Stimulated activated CD8-positive, alpha-beta memory T cell treated with anti-CD3 and anti-CD28 coated beads, Interleukin-4, amount 100 ng/mL, for 1 hour (primary cell): ENCODE measurements at places on chromosomes 4 and X.

GRCh38 chr4:26000274-26000950 lies 86.4 kb downstream of the SMIM20 start:
- no peak for DNase-seq

GRCh38 chrX:96170626-96171025 lies 514.0 kb upstream of the DIAPH2 start:
- DNase-seq: no peak

DNA sequence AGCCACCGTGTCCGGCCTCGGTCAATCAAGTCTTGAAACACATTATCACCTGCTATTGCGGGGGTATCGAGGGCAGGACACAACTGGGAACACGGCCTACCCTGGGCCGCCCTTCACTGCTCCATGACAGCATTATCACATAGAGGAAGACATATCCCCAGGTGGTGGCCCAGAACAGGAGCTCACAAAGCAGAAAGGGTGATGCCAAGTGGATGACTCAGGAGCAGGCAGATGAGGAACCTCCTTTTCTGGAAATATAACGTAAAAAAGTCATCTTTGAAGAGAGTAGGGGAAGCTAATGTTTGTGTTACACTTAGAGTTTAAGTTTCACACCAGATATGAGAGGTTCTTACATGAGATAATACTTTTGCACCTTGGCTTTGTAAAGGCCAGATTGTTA lies 5.3 kb upstream of the SUPT20HL1 start:
- no peak for DNase-seq

DNA sequence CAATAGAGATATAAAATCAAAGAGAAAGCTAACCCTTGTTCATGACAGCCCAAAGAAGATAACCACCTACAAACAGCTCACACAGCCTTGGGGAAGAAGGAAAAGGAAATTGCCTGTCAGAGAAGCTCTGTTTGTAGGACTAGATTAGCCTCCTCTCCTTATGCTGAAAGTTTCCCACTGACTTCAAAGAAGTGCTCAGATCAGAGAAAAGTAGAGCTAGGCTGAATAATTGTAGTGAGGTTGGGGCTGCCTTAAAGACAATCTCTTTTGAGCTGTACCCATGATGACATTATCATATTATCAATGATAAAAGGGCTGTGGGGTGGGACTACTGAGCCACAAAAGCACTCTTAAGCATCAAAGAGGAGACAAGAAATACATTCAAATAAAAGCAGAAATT lies 223.0 kb upstream of the GALNT7 start:
- DNase-seq: no peak

GRCh38 chrX:5307416-5307815 lies 921.3 kb downstream of the NLGN4X start:
- DNase-seq: no peak

- DNase-seq: no peak
Measured at GRCh38 chrX:8907688-8908087, 106.5 kb upstream of the FAM9A start.

DNA sequence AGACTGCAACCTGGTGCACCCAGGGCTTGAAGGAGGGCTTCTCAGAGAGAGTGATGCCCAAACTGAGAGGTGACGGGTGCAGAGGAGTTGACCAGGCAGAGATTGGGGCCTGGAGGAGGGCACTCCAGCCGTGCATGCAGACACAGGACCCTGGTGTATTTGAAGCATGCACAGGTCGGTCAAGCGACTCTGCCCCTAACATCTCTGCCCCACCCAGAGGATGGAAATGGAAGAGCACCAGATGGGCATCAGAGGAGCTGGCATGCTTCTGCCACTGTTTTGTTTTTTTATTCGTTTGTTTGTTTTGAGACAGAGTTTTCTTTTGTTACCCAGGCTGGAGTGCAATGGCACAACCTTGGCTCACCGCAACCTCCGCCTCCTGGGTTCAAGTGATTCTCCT lies 320.9 kb downstream of the EVC2 start:
- DNase-seq: no peak

GRCh38 chr4:73908965-73909364 lies 39.8 kb downstream of the CXCL1 start:
- no peak for DNase-seq

- no peak for DNase-seq
Measured at GRCh38 chrX:152907084-152907651, 9.3 kb downstream of the ZNF185 start.

- no peak for DNase-seq
Measured at GRCh38 chrX:143017272-143017671, 8.5 kb upstream of the SPANXN4 start.

GRCh38 chr4:5118091-5118786 lies 67.0 kb downstream of the STK32B start:
- no peak for DNase-seq

GRCh38 chrX:21150208-21150607 lies 224.0 kb upstream of the CNKSR2 start:
- DNase-seq: no peak

- DNase-seq: no peak
Measured at GRCh38 chrX:115363372-115363771, 73.9 kb downstream of the LUZP4 start.

DNA sequence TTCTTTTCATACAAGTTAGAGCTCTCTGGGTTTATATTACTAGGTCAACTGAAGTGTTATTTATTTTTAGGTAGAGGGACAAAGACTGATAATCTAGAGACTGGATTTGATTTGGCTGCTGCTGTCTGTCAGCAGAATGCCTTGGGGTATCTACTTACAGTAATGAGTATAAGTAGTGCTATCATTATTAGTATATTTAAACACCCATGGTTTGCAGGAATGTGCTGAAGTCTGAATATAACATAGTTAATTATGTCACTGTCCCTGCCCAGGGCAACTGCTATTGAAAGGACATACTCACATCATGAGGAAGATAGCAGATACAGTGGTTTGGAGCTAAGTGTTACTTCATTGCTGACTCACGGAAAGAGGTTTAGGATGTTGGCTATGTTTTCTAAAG lies 76.2 kb downstream of the PRRG1 start:
- DNase-seq: no peak

GRCh38 chr4:6267573-6267972 lies 2.1 kb upstream of the WFS1 start:
- no peak for DNase-seq

DNA sequence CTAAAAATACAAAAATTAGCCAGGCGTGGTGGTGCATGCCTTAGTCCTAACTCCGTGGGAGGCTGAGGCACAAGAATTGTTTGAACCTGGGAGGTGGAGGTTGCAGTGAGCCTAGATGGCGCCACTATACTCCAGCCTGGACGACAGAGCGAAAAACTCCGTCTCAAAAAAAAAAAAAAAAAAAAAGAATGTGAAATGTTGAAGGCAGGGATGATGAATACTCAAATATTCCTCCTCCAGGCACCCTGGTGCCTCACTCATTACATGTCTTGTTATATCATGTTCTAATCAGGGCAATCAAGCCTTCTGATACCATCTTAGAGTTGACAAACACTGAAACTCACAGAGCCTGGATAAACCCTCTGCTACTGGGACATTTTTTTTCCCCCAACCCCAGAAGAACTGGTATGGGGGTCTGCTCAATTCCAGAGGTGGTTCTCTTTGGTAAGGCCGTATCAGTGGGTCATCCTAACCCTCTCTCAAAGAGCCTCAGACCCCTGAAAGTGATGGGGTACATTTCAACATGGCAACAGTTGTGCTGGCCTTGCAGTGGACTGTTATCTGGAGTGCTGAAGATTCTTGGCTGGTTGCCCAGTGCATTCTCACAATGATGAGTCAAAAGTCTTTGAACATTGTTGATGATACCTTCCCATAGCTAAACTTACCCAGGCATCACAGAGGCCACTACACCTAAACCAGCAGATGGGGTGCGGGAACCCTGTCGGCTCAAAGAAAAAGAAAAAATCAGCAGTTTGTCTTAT lies 2.4 kb upstream of the SH3KBP1 start:
- no peak for DNase-seq

GRCh38 chrX:1582686-1583437 lies 8.5 kb upstream of the AKAP17A start:
- DNase-seq: no peak

DNA sequence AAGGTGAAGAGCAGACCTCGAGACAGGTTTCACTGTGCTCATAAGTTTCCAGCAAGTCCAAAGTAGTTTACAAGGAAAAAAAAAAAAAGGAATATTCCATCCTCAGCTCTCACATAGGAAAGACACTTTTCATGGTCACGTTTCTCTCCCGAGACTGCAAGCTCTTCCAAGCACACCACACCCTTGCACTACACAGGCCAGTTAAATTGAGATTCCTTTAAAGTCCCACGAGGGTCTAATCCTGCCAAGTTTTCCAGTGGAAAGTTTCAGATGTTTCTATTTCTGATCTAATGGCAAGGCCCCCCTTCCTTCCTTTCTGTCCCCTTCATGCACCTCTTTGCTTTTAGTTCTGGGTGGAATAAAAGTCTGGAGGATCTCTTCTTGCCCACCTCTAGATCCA lies 67.9 kb upstream of the PCDH19 start:
- DNase-seq: no peak

GRCh38 chr4:80948995-80949394 lies 81.5 kb upstream of the BMP3 start:
- no peak for DNase-seq

- no peak for DNase-seq
Measured at GRCh38 chr4:2219233-2219760, 22.6 kb downstream of the HAUS3 start.

DNA sequence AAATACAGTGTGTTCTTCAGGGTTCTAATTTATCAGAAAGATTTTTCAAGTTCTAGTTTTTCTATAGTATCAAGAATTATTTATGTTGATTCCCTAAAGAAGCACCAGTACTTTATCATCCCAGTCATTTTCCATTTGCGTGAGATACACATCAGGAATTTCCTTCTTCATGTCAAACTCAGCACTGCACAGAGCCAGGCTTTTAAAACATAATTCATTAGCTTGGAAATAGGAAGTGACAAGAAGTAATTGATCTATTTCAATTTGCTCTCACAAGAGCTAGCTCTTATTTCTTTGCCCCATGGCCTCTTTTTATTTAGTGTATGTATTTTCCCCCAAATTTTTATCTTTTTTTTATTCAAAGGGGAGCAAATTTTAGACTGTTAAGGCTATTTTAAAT lies 13.0 kb upstream of the SLC10A4 start:
- no peak for DNase-seq

- no peak for DNase-seq
Measured at GRCh38 chrX:16992445-16992844, 46.0 kb downstream of the REPS2 start.

DNA sequence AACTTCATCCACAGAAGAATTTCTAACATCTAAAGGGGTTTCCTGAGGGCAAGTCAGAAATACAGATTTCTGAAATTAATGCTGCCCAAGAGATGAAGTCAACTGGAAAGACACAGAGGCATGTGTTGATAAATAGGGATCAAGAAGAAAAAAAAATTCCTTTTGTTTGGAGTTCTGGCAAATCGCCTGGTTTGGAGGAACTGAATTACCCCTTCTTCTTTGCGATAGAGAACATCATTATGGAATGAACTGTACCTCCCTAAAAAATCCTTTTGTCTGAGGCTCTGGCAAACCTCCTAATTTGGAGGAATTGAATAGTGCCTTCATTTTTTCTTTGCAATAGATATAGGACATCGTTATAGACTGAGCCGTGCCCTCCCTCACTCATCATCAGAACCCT lies 200.9 kb downstream of the DHRSX start:
- DNase-seq: no peak

DNA sequence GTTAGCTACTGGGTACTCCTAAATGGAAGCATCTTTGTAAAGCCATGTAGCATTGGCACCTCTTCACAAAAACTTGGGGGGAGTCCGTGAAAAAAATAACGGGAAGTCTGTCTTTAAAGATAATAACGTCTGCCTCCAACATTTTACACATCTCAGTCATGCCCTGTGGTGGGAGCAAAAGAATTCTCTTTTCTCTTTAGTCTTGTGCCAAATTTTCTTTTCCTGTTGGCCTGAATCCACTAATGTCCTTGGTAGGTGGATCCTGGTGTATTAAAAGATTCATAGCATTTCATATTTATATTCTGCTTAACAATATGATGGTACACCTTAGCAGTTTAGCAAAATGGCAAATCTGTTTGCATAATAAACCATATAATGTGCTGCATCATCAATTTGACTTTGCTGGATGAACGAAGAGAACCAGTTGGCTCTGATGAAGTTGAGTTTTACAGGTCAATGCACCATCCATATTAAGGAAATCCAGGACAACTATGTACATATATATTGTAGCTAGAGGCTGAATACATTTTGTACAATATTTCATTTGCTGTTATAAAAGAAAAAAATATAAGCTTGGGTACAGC lies 746.4 kb upstream of the MAGEB2 start:
- DNase-seq: no peak

DNA sequence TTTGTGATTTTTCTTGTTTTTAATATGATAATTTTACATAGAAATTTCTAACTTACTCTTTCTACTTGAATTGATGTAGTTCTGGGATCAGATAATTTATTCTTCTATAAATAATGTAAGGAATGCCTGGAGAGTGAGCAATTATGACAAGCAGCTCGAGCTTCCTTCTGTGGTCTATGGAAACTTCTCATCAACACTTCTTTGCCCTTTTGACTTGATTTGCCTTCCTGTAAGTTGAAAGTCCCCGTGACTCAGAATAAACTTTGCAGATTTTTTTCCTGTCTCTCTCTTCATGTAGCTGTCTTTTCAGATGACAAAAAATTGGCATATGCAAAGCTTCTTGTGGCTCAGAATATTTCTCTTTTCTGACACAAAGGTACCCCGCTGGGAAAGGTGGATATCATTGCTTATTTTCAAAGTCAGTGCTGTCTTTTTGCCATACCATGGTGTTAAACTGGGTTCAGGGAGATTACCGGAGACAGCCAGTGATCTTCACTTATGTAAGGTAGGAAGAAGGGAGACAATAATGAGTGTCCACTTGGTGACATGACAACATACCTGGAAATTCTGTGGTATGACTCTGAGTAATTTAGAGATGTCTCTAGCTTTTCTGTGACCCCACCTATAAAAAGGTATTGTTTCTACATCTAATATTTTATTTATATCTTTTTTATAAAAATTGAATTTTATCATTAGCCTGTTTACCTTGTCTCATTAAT lies 278.6 kb upstream of the GNPDA2 start:
- no peak for DNase-seq

DNA sequence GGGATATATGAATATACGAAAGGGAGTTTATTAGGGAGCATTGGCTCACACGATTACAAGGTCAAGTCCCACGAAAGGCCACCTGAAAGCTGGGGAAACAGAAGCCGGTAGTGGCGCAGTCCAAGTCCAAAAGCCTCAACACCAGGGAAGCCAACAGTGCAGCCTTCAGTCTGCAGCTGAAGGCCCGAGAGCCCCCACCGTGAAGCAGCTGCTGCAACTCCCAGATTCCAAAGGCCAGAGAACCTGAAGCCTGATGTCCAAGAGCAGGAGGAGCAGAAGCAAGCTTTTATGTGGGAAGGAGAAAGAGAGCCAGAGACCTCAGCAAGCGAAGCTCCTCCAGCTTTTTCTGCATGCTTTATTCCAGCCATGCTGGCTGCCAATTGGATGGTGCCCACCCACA lies 275.8 kb downstream of the PTTG2 start:
- DNase-seq: no peak

DNA sequence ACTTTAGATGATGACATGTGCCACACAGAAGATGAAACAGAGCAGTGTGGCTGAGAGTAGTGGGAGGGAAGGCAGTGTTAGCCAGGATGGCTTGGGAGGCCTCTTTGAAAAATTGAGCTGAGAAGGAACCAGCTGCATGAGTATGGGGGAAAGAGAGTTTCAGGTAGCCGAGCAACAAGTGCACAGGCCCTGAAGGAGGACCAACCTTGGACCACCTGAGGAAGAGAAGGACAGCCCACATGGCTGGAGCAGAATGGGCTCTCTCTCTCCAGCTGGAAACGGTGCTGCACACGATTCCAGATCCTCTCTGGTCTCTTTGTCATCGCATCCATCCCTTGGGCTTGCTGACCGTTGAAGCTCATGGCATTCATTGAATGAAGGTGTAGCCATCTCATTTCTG lies 23.9 kb upstream of the BCOR start:
- no peak for DNase-seq

- DNase-seq: no peak
Measured at GRCh38 chrX:37716602-37717001, 31.0 kb downstream of the XK start.
